ENCODE measurements at places on chromosomes 16 and 17. TPM values are rescaled to one million over a fixed set of nuclear protein-coding genes. Genes with fewer than 3 reads are reported as not detected.

DNA sequence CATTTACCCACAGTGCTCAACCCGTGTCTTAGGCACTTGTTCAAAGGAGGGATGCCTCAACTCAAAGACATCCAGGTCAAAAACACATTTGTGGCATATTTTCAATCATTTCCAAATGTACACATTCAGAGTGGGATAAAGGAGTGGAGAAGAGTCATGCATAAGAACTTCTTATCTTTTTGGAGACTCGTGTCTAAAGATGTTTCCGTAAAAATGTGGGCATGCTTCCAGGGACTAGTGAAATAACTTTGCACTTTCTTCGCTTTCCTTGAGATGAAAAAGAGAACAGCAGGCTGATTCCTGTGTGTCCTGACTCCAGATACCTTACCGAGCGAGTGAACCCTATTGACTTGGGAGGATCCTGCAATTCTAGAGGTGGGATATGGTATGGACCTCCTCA is 256.6 kb upstream of the KCNJ16 start:
- H3K27me3 ChIP-seq, result no peaks in the 10 kb centered on the region
- no peaks in the 10 kb centered on the region for H3K4me1 ChIP-seq
- H3K36me3 ChIP-seq, result no peaks in the 10 kb centered on the region
- H3K4me3 ChIP-seq, result no peak overlapping the region
- no peak for DNase-seq

DNA sequence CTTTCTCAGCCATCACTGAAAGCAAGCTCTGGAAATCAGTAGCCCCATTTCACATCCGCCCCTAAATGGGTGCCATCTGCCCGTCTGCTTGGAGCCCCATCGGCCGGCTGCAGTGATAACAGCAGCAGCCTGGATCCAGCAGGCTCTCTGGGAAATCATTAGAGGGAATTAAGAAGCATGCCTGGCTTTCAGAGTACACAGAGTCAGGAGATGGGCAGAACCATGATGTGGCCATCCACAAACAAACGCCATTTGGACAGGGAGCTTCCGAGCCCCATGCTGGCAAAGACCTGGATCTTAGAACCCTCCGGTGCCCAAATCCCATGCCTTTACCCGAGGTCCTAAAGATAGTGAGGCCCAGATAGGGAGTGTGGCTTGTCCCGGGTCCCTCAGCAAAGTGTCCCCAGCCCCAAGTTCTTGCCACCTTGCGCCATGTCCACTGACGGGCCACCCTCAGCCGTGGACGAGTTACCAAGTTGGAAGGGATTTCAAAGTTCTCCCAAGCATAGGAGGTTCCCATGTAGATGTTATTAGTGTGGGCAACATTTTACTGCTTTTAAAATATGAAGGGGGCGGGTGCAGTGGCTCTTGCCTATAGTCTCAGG is 1.0 kb upstream of the LITAF start:
- peak overlapping the region; percentile 71 for H3K4me3 ChIP-seq
- DNase-seq, result peak; percentile 51
- H3K27ac ChIP-seq, result peak overlapping the region; percentile 95
- H3K36me3 ChIP-seq, result no peaks in the 10 kb centered on the region
- H3K27me3 ChIP-seq, result no peaks in the 10 kb centered on the region
- H3K4me1 ChIP-seq, result no peaks in the 10 kb centered on the region

- DNase-seq, result no peak
- H3K36me3 ChIP-seq, result peaks cover 9% of the 10 kb centered on the region
- H3K4me3 ChIP-seq, result no peak overlapping the region
- H3K27me3 ChIP-seq, result no peaks in the 10 kb centered on the region
- H3K27ac ChIP-seq, result no peak overlapping the region
Measured at GRCh38 chr17:39750131-39751015, 12.6 kb downstream of the GRB7 start.

ZG16 gene
- total RNA-seq, result 1.6 TPM

ARHGAP44 gene
- total RNA-seq, result 0.70 TPM

IL17C gene
- total RNA-seq, result not detected

GRCh38 chr16:19913340-19913645 is 28.6 kb upstream of the GPRC5B start:
- DNase-seq, result no peak
- no peak overlapping the region for H3K27ac ChIP-seq
- no peak overlapping the region for H3K4me3 ChIP-seq
- no peaks in the 10 kb centered on the region for H3K4me1 ChIP-seq
- no peaks in the 10 kb centered on the region for H3K36me3 ChIP-seq
- no peaks in the 10 kb centered on the region for H3K27me3 ChIP-seq

CDH13 gene
- total RNA-seq, result 0.13 TPM

DNA sequence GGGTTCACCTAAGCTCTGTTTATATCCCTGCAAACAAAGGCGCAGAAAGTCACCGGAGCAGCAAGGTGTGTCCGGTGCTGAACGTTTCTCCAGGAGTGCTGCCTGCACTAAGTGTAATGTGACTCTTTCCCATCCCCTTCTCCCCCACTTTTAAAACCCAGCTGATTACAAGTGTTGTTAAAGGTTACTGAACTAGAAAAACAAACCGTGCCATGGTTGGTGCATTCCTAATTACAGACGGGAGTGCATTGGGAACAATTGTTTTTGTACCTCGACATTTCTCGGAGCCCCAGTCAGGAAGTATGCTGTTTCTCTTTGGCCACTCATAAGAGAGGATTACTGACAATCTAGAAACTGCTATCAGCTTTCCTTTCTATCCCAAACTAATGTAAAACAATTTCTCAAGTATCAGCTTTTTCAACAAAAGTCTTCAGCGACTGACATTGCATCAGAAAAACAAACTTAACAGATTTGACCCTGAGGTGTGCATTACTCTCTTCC is 441.0 kb upstream of the SALL1 start:
- no peaks in the 10 kb centered on the region for H3K27me3 ChIP-seq
- no peak overlapping the region for H3K27ac ChIP-seq
- no peak for DNase-seq
- H3K36me3 ChIP-seq, result no peaks in the 10 kb centered on the region
- H3K4me3 ChIP-seq, result peak overlapping the region; percentile 25

DNA sequence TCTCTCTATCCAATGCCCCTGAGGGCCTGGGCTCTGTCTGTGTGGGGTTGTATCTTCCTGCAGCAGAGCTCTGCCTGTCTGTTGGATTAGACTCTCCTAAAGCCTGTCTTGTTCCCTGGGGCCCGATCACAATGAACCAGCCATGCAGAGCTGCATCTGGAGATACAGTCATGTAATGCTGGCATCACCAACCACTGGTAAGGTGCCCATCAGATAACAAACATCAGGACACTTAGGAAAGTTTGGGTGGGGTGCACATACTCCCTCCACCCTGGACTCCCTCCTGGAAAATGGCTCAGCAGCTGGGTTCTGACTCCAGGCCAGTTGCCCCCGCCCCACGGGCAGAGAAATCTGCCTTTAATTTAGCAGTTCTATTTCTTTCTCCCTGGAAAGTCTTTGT is 61.3 kb upstream of the BRD7 start:
- H3K4me3 ChIP-seq, result no peak overlapping the region
- no peaks in the 10 kb centered on the region for H3K4me1 ChIP-seq
- no peaks in the 10 kb centered on the region for H3K27me3 ChIP-seq

- H3K27ac ChIP-seq, result no peak overlapping the region
- no peaks in the 10 kb centered on the region for H3K27me3 ChIP-seq
- H3K4me1 ChIP-seq, result no peaks in the 10 kb centered on the region
- H3K36me3 ChIP-seq, result no peaks in the 10 kb centered on the region
- DNase-seq, result no peak
- H3K4me3 ChIP-seq, result no peak overlapping the region
Measured at GRCh38 chr16:86215979-86216585, 294.2 kb upstream of the FOXF1 start.

GRCh38 chr16:11585460-11586377 is 1.0 kb downstream of the LITAF start:
- peaks cover 27% of the 10 kb centered on the region for H3K4me1 ChIP-seq
- H3K27me3 ChIP-seq, result no peaks in the 10 kb centered on the region
- peak overlapping the region; percentile 77 for H3K4me3 ChIP-seq
- peak; percentile 55 for DNase-seq

- peak overlapping the region; percentile 50 for H3K4me3 ChIP-seq
- H3K27ac ChIP-seq, result peak overlapping the region; percentile 96
- DNase-seq, result no peak
- H3K4me1 ChIP-seq, result no peaks in the 10 kb centered on the region
Measured at GRCh38 chr17:59840329-59841090, 52.2 kb downstream of the TUBD1 start.

FAM171A2 gene
- 0.68 TPM for total RNA-seq

GRCh38 chr16:13093661-13094060 is 192.3 kb downstream of the SHISA9 start:
- H3K36me3 ChIP-seq, result no peaks in the 10 kb centered on the region
- no peak for DNase-seq
- no peak overlapping the region for H3K27ac ChIP-seq
- no peak overlapping the region for H3K4me3 ChIP-seq

DNA sequence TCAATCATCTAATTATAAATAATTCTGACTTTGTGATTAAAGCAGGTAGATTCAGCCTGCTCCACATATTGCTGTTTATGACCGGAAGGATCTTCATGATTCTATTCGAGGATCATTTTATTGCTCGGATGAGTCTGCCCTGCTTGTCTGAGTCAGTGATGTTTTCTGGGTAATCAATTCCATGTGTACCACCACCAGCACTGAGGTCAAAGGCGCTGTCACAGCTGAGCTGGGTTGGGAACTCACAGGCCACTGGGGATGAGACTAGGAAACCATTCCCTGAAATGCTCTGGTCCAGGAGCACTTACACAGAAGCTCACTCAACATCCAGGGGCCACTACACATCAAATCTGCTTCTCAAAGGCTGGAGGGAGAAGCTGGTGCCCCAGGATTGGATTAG is 30.4 kb upstream of the ERN1 start:
- H3K4me1 ChIP-seq, result peaks cover 29% of the 10 kb centered on the region
- H3K36me3 ChIP-seq, result no peaks in the 10 kb centered on the region
- H3K27me3 ChIP-seq, result no peaks in the 10 kb centered on the region

- no peaks in the 10 kb centered on the region for H3K27me3 ChIP-seq
- H3K4me3 ChIP-seq, result no peak overlapping the region
- no peaks in the 10 kb centered on the region for H3K36me3 ChIP-seq
Measured at GRCh38 chr17:43338886-43339516, 59.8 kb upstream of the ARL4D start.

DNA sequence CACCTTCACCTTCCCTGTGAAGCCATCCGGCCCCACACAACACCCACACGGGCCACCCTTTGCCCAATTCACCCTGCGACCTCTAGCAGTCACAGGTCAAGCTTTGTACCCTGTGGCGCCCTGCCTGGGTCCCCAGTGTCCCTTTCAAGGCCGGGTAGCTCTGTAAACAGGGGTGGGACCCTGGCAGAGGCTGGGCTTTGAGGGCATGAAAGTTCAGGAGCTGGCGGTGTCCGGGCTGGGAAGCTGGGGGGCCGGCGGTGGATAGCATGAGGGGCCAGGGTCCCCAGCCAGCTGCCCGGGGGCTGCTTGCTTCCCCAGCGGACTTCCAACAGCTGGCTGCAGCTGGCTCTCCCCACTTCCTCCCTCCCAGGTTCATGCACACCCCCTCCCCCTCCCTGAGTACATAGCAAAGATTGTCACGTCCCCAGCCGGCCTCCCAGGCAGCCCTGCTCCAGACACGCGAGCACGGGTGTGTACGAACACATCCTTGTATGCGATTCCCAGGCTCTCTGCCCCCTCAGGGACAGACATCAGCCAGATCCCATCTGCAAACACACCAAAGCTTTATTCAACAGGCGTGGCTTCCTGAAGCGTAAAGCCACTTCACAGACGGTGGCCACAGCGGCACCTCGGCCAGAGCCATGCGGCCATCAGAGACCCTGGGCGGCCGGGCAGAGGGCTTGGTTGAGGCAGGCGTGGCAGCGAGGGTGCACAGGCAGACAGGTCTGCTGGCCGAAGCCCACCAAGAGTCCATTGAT is 8.2 kb downstream of the NTHL1 start:
- H3K36me3 ChIP-seq, result peaks cover 5% of the 10 kb centered on the region
- peak overlapping the region; percentile 69 for H3K27ac ChIP-seq
- peak; percentile 88 for DNase-seq
- no peaks in the 10 kb centered on the region for H3K27me3 ChIP-seq
- H3K4me3 ChIP-seq, result peak overlapping the region; percentile 81
- peaks cover 37% of the 10 kb centered on the region for H3K4me1 ChIP-seq

DNA sequence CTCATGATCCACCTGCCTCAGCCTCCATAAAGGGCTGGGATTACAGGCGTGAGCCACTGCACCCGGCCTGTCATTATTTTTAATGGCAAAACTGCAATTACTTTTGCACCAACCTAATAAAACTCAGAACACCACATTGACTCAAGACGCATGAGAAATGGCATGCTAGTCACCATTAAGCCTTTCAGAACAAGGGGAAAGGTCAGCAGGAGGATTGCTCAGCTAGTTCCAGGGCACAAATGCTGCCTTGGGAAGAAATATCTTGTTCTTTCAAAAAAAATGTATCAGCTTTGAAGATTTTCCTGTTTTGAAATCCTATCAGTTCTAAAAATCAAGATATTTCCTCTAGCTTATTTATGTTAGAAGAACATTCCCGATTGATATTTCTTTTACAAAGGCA is 32.4 kb upstream of the CDYL2 start:
- H3K4me1 ChIP-seq, result no peaks in the 10 kb centered on the region
- H3K4me3 ChIP-seq, result no peak overlapping the region
- DNase-seq, result no peak
- H3K27ac ChIP-seq, result no peak overlapping the region
- no peaks in the 10 kb centered on the region for H3K27me3 ChIP-seq
- no peaks in the 10 kb centered on the region for H3K36me3 ChIP-seq

- no peak overlapping the region for H3K27ac ChIP-seq
- no peak for DNase-seq
- H3K4me1 ChIP-seq, result no peaks in the 10 kb centered on the region
- H3K4me3 ChIP-seq, result no peak overlapping the region
Measured at GRCh38 chr17:46126840-46127239, 66.4 kb downstream of the KANSL1 start.

DNA sequence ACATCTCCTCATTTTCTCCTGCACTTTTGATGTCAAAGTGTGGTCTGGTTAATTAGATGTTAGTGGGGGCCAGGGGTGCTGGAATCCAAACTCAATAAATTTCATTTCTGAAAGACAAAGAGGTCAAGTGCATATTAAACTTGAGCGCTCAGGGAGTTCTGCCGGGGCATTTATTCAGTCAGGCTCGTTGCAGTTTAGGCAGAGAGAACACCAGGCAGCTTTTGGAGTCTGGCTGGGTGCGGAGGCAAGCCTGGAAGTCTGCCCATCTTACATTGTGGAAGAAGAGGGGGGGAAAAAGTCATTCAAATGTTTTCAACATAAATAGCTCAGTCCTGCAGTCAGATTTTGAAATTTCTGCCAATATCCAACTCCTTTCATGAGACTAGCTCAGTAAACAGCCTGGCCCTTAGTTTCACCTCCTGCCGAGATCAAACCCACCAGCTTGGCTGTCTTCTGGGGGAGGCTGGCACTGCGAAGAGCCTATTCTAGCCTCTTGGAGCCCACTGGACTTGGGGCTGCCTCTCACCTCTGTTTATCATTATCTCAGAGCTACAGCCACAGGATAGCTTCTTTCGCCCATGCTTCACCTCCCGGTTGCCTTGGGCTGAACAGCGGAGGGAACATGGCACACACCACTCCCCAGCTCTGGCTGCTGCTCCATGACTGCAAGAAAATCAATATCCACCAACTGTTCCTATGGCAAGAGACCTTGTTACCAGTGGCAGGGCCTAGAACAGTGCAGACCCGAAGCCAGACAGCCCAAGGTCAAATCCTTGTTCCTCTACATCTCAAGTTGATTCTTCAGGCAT is 177.4 kb upstream of the CDH5 start:
- no peaks in the 10 kb centered on the region for H3K4me1 ChIP-seq
- no peaks in the 10 kb centered on the region for H3K27me3 ChIP-seq
- no peak overlapping the region for H3K27ac ChIP-seq

Measured in right lobe of liver (tissue), 6 donors.